ENCODE measurements at places on chromosomes 7 and 10.

GRCh38 chr10:95360122-95360714, 69.4 kb upstream of the PDLIM1 start:
- no peak for DNase-seq

DNA sequence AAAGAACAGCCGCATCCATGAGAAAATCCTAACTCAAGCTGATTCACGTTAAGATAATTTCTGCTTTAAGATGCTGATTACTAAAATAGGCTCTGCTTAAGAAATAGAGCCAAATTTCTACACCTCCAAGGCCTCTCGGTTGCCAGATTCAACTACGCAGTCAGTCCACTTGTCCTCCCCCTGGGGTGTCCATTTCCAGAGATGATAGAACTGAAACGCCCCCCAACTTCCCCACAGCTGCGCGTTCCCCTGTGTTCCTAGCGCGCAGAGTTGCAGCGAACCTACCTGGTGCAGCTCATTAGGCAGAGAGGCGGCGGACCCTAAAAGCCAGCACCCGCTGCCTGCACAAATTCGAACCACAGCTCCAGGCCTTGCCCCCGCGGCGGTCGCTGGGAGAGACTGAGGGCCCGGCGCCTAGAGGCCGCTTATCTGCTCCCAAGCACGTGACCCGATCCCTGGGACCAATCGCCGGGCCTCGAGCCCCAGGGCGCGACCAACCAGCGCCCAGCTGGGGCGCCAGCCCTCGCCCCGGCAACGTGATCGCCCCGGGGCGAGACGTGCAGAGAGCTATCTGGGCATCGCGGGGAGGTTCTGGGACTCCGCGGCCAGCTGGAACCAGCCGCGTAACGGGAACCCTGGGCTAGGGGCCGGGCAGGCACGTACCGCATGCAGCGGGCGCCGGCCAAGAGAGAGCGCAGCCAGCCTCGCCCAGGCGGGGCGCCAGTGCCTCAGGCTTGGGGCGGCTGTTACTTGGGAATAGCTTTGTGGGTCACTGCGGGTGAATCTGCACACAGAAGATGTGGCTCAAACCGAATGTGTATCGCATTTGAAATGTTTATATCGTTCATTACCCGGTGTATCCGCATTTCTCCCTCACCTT, at the start of gene PPP1R3C:
Gene PPP1R3C, minus strand, starts transcription at position 401 of the 880 bp plus-strand sequence. Its CDS starts 102 bp downstream, at position 299.
- DNase-seq, result peak; percentile 98

DNA sequence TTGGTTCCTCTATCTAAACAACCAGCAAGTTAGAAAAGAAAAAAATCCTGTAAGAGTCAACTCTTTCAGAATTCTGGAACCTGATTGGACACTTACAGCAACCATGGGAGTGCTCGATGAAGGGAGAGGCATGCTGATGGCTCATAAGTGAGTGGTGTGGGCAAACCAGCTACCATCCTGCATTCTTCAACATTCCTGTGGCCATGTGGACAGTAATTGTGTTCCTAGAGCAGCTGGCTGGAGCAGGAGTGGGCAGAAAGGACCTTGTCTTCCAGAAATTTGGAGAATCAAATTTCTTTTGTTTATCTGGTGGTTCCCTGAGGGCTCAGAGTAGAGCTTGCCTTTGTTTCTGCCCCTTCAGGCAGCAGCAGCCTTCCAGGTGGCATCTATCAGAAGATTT, 22.5 kb upstream of the MYL7 start:
- DNase-seq, result no peak

DNA sequence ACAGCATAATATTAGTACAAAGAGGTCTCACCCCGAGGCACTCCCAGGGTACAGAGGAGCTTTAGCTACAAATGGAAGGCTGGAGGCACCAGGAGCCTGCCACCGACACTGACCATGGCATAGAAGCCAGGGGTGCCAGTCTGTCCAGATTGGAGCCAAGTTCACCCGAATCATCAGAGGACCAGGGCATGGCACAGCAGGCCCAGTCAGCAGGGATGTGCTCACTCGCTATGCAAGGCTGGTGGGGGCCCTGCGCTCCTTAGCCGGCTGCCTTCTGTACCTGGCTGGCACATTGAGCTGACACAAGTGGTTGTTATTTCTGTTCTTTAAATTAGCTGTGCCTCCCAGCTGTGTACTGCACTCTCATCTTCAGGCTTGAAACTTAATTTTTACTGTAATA, 149.3 kb downstream of the TCERG1L start:
- DNase-seq, result no peak

GRCh38 chr10:113376428-113376827, 176.4 kb upstream of the HABP2 start:
- DNase-seq, result no peak

DNA sequence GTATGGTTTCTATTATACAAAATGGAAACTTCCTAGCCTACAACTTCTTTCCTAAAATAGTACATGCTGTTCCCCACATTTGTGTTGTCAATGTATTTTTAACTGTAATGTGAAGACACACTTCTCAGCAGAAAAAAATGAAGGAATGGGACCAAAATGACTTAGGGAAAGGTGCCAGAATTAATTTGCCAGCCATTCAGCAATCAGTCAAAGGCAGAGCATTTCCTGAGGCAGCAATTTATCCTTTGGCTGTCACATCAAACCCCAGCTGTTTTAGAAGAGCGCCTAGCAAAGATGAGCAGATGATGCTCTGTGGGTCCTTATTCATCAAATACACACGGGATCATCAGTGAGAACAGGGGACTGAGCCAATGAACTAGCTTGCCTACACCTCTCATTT, 592.5 kb downstream of the KCNMA1 start:
- no peak for DNase-seq

DNA sequence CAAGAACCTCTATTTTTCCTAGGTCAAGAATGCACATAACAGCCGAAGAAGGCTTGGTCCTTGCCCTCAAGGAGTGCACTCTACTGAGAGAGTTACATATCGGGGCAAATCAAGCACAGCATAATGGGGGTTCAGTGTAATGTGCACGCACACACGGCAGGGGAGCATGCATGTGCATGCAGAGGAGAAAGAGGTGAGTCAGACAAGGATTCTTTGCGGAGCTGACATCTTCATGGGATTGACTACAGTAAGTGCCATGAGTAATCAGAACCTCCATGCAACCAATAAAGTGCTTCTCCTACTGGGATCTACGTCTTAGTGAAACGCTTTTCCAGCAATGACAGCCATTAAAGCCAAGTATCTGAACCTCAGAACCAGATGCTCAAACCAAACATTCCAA, 123.6 kb downstream of the RNF216 start:
- no peak for DNase-seq

GRCh38 chr10:119903946-119904666, 11.6 kb downstream of the SEC23IP start:
- DNase-seq, result no peak

DNA sequence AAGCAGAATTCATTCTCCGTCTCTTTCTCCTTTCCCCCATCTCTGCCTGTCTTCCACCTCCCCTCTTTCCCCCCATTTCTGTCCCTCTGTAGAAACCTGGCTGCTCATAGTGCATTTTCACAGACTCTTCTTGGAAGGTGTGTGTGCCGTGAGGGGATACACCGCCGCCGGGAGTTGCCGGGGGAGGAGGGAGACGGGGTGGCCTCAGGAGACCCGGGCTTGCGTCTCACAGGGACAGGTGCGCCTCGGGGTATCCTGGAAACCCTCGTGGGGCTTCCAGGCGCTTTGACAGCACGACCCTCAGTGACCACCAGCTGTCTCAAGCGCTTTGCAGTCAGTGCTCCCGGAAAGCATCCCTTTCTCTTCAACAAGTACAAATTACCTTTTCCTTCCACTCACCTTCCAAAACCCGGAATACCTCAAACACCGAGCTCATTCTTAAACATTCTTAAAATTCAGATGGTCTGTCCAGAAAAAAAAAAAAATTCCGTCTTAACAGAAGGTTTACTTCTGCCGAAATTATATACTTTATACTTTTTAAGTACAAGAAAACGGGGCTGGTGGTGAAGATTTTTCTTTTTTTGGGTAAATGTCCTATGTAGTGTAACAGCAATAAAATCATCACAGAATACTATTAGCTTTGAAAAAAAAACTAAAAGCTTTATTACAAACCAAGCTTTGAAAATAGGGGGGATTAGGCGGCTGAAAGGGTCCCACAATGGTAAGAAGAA, 8.2 kb downstream of the EMX2 start:
- no peak for DNase-seq

DNA sequence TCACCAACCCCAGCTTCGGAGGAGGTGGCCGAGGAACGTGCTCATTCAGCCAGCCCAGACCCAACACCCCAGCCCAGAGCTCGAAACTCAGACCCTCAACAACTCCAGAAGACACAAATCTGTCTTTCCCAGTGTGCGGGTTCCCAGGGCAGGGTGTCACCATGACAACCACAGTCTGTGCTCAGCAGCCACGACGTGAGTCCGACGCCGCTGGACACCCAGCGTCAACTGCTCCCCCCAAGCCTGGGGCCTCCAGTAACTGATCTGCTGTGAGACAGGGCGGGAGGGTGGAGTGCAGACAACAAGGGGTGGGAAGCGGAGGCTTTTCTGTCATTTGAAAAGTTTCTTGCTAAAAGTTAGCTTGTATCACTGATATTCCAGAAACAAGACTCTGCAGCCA, 167.2 kb downstream of the MAD1L1 start:
- no peak for DNase-seq

GRCh38 chr7:42380401-42380800, 143.4 kb upstream of the GLI3 start:
- no peak for DNase-seq

- DNase-seq, result no peak
These were observed 19.6 kb downstream of the CALML3 start for GRCh38 chr10:5544216-5544805.

GRCh38 chr10:29304995-29305335, 16.1 kb downstream of the LYZL1 start:
- no peak for DNase-seq

GRCh38 chr7:37757563-37757962, 74.0 kb downstream of the GPR141 start:
- no peak for DNase-seq

DNA sequence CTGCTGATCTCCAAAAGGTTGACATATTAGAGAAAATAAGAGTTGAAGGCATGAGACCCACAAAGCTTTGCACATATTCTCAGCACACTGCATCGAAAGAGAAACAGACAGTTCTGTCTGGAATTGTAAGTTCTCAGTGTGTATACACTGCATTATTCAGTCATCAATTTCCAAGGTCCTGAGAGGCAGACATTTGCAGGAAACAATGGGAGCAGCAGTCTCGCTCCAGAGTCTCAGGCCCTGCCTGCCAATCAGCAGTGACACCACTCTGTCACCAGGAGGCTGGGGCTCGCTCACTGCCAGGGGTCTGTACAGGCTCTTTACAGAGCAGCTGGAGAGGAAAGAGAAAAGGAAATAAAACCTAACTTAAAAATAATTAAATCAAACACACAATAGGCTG, 36.3 kb downstream of the JAZF1 start:
- no peak for DNase-seq

DNA sequence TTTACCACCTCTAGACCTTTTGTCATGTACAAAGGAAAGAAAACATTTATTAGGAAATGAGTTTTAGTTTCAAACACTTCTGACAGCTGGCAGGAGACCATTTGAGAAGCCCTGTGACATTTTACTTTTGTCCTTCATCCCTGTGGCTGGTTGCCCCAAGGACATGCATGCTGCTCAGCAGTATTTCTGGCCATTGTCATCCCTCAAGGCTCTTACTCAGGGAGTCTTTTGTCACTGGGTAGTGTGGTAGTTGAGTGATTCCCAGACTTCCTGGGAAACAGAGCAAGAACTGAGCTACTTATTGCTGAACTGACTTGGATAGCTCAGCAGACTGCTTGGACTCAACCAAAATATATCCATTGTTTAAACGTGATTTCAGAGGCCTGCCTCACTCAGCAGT, 142.8 kb downstream of the LRRC4 start:
- no peak for DNase-seq

GRCh38 chr10:69751214-69751613, 50.5 kb upstream of the COL13A1 start:
- no peak for DNase-seq

DNA sequence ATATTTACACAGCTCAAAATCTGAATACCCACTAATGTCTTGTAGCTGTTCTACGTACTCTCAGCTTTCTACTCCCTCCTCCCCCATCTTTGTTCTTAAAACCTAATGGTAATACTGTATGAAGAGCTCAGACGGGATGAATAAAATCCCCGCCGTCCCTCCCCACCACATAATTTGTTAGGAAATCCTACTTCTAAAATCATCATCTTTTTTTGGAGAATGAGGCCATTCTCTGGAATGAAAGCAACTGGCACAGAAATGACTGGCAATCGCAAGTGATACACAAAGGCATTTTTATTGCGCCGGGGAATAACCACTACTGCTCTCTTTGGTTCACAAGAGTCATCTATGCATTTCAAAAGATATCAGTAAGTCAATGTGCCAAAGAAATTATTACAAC, 27.3 kb downstream of the SLC35B4 start:
- DNase-seq, result no peak

- no peak for DNase-seq
These were observed 109.2 kb downstream of the PDGFA start for GRCh38 chr7:410395-410910.

- DNase-seq, result no peak
These were observed 387.2 kb downstream of the BBS9 start for GRCh38 chr7:33516568-33516967.

GRCh38 chr10:111347386-111348013, 270.7 kb downstream of the ADRA2A start:
- DNase-seq, result no peak

- no peak for DNase-seq
These were observed 114.6 kb upstream of the CTBP2 start for GRCh38 chr10:125274961-125275360.

DNA sequence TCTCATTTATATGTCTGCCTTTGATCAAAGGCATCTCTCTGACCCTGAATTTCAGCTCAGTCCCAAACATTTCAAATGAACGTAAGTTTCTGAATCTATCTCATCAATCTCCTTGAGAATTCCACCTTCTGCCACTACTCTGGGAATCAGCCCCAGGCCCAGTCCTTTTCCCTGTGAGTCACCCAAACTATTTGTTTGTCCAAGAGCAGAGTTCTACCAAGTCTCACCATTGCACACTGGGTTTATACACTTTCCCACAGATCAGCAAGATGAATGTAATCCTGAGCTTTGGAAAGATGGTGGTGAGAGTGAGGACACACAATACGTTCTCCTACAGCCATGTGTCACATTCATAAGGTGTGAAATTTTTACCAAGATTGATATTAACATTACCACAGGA, 251.3 kb upstream of the VWC2 start:
- DNase-seq, result no peak

- no peak for DNase-seq
These were observed 123.3 kb downstream of the CDH23 start for GRCh38 chr10:71520042-71520441.

DNA sequence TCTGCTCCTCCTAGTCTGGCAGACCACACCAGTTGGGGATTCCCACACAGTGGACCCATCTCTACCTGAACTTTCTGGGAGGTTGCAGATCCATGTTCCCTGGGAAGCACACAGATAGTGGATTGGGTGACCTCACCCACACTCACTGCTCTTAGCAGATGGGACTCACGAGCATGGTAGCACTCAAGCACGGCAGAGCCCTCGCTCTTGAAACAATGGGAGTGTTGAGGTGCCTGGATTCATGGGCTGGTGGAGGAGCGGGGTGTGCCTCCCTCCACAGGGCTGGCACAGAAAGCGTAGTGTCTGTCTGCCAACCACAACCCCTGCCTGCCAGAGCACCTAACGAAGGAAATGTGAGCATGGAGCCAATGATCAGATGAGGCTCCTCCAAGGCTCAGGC, 568.0 kb downstream of the POM121L12 start:
- DNase-seq, result no peak

- no peak for DNase-seq
These were observed 116.5 kb upstream of the RAB11FIP2 start for GRCh38 chr10:118163217-118163616.

- DNase-seq, result peak; percentile 9
These were observed 136.1 kb downstream of the PLXNA4 start for GRCh38 chr7:132440151-132440550.

- DNase-seq, result no peak
These were observed 134.8 kb upstream of the SHH start for GRCh38 chr7:155947051-155947450.
